ENCODE measurements at places on chromosomes 7 and 10. TPM values are rescaled to one million over a fixed set of nuclear protein-coding genes. Genes with fewer than 3 reads are reported as not detected.

DNA sequence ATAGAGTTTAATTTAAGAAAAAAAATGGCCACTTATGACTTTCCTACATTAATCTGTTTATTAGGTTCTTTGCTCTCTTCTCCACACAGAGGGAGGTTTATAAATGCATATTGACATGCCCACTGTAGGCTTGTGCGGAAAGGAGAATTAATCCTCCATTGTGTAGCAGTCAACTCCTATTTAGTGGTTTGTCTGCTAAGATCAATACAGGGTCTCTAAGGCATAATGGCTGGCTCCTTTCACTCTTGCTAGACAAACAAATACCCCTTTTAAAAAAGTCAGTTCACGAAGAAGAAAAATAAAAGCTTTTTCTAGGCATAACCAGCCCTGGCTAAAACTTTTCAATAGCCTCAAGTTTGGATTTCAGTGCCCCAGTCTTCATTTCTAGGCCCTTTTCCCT lies 141.6 kb downstream of the TSPAN12 start:
- H3K27ac ChIP-seq = no peak overlapping the region
- no peak overlapping the region for H3K4me3 ChIP-seq
- no peaks in the 10 kb centered on the region for H3K27me3 ChIP-seq
- no peaks in the 10 kb centered on the region for H3K36me3 ChIP-seq

The NME8 gene
- total RNA-seq = not detected

The ATOH7 gene
- not detected for total RNA-seq

DNA sequence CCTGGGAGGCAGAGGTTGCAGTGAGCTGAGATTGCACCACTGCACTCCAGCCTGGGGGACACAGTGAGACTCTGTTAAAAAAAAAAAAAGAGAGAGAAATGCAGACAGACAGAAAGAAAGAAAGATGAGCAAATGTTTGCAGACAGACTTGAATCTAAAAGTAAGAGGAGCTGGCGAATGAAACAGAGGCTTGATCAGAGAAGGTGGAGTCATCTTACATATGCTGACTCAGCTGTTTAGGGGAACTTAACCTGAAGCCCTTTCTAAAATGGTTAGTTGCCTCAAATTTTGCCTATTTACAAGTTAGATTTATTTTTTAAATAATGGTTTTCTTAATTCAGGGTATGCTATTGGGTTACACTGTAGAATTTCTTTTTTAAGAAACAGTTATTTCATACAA lies 5.4 kb downstream of the FAM171A1 start:
- H3K27me3 ChIP-seq = no peaks in the 10 kb centered on the region
- peaks cover 4% of the 10 kb centered on the region for H3K4me1 ChIP-seq
- H3K27ac ChIP-seq = no peak overlapping the region
- no peaks in the 10 kb centered on the region for H3K36me3 ChIP-seq
- H3K4me3 ChIP-seq = no peak overlapping the region

GRCh38 chr7:12625836-12626235 lies 55.3 kb downstream of the SCIN start:
- H3K27ac ChIP-seq = no peak overlapping the region
- H3K4me3 ChIP-seq = no peak overlapping the region
- DNase-seq = no peak
- no peaks in the 10 kb centered on the region for H3K27me3 ChIP-seq
- no peaks in the 10 kb centered on the region for H3K36me3 ChIP-seq

DNA sequence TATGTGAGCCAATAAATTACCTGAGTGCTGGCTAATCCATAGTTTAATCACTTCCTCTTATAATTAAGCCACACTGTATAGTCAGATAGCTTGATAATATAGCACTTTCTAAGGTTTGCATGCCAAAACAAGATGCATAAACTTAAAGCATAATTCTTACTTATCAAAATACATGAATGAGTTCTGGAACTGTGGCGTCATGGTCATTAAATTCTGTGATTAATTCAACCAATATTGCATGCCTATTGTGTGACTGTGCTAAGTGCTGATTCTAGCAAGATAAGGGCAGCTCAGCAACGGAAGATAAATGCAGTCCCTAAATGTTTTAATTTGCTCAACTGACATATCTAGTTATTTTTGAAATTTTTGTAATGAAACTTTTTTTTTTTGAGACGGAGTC lies 29.7 kb downstream of the HOXA1 start:
- H3K36me3 ChIP-seq = no peaks in the 10 kb centered on the region
- peak overlapping the region; percentile 70 for H3K27ac ChIP-seq
- H3K27me3 ChIP-seq = no peaks in the 10 kb centered on the region
- H3K4me1 ChIP-seq = peaks cover 24% of the 10 kb centered on the region
- H3K4me3 ChIP-seq = no peak overlapping the region

- H3K4me3 ChIP-seq = no peak overlapping the region
- DNase-seq = no peak
- H3K27ac ChIP-seq = no peak overlapping the region
- H3K27me3 ChIP-seq = no peaks in the 10 kb centered on the region
These were observed 68.3 kb downstream of the VIPR2 start for GRCh38 chr7:159076333-159076732.

All from osteoblast (primary cell).